CD4-positive, alpha-beta T cell treated with Interferon alpha-2 for 1 hour (primary cell): ENCODE measurements at places on chromosomes 7 and 10.

GRCh38 chr7:39621261-39621660 lies 2.1 kb upstream of the RALA start:
- DNase-seq = no peak

DNA sequence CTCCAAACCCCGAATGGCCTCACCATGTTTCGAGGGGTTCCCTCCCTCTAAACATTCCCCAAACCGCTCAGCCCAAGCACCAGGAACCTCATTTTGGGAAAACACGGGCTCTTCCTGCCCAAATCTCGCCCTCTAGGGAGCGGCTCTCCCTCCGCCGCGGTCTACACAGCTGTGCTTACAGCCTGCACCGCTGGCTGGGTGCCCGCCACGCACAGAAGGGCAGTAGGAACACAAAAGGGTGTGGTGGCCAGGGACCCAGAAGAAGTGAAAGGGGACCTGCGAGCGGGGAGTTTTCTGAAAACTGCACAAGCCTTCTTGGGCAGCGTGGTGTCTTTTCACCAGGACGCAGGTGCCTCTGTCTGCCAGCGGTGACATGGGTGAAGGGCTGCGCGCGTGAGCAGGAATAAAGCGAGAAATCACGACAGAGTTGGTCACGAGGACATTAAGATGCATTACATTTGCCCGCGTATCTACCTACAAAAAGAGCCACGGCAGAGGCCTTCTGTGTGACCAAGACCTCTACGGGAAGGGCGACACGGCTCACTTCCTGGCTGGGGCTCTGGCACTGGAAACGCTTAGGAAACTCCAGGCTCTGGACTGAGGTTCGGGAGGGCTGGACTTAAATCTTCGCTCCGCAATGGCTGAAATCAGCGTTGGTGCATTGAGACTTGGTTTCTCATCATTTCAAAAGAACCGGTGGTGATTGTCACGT lies 171.7 kb downstream of the LSM5 start:
- DNase-seq = no peak

DNA sequence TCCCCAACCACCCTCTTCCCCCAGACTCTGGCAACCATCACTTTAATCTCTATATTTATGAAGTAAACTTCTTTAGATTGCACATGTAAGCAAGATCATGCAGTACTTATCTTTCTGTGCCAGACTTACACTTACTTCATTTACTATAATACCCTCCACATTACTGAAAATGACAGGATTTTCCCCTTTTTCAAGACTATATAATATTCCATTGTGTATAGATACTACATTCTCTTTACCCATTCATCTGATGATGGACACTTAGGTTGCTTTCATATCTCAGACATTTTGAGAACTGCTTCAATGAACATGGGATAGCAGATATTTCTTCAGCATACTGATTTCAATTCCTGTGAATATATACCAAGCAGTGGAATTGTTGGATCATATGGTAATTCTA lies 4.4 kb downstream of the DOCK4 start:
- DNase-seq = no peak

GRCh38 chr10:78331391-78331922 lies 297.8 kb downstream of the RPS24 start:
- DNase-seq = no peak

- DNase-seq = no peak
These were observed 367.7 kb upstream of the NPVF start for GRCh38 chr7:25595996-25596395.

DNA sequence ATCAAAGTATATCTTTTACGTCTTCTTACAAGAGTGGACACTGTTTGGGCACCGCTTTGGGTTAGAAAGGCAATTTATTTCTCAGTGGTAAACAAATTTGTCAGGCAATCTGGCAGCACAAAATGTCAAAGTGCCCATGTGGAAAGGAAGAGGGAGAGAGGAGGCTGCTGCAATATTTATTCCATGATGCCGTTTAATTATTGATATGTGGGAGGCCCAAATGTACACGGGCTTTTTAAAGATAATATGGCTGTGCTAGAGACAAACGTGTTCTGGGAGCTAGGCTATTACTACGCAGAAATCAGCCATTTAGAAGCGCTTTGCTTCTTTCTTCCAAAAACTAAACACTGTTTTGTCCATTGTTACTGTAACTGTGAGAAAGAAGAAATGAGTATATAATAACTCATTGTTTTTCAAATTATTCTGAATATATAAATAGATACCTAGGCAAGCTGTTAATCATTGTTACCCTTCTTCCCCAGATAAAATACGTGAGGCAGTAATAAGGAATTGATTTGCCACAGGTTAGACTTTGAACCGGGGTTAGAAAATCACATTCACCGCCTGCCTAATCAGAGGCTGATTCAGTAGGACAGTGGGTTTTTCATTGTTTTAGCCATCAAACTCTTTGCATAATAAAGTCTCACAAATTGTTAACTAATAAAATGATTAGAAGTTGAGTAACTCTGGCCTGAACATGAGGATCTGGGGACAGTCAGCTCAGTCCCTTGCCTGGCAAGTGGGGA lies 116.5 kb upstream of the FRMD4A start:
- DNase-seq = no peak

GRCh38 chr10:103828107-103828506 lies 27.3 kb downstream of the SH3PXD2A start:
- no peak for DNase-seq
